GM13976 (cell line): ENCODE measurements at places on chromosomes 11 and 22.

GRCh38 chr22:30305519-30305905 lies 16.2 kb upstream of the CASTOR1 start:
- peak; percentile 74 for DNase-seq

DNA sequence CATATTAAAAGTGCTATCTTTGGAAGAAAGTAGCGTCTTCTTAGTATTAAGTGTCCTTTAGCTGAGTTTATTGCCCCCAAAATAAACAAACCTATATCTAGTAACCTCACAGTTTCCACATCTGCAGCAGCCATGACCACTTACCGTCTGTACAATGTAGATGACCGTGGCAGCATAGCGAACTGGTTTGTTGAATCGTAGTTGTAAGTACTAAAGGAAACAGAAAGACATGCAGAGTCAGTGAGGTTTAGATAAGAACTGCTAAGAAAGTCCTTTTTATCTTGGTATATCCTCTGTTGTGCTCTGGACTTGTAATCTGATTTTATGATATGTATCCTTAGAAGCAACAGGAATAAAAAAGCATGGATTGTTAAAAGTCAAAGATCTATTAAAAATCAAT lies 9.4 kb downstream of the SLC5A12 start:
- no peak for DNase-seq

GRCh38 chr11:89184021-89184420 lies 6.3 kb downstream of the TYR start:
- DNase-seq: no peak

DNA sequence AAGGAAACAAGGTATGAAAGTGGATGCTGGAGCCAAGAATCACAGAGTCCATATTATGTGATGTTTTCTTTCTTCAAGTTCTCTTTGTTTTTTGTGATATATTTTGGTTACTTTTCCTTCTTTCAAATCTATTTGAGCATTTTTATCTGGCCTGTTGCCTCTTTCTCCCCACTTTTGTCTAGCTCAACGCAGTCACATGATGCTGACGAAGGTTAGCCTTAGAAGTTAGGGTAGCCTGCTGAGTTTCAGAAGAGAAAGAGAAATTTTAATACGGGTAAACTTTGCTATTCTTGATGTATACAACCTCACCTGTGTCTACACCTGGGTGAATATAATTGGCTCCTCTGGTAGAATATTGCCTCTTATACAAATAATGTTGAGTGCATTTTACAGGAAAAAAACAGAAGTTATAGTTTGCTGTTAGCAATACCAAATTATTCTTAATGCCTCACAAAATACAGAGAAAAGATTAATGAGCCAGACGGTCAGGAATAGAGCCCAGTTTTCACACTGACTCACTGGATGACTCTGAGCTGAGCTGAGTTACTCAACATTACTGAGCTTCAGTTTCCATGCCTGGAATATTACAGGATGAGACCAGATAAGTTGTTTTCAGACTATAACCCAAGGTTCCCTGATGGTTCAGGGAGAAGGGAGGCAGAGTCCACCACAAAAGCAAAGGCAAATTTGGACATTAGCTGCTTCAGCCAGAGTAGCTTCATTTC lies 161.6 kb upstream of the BDNF start:
- DNase-seq: no peak

GRCh38 chr11:124359566-124359965 lies 24.7 kb downstream of the OR8B2 start:
- DNase-seq: no peak

DNA sequence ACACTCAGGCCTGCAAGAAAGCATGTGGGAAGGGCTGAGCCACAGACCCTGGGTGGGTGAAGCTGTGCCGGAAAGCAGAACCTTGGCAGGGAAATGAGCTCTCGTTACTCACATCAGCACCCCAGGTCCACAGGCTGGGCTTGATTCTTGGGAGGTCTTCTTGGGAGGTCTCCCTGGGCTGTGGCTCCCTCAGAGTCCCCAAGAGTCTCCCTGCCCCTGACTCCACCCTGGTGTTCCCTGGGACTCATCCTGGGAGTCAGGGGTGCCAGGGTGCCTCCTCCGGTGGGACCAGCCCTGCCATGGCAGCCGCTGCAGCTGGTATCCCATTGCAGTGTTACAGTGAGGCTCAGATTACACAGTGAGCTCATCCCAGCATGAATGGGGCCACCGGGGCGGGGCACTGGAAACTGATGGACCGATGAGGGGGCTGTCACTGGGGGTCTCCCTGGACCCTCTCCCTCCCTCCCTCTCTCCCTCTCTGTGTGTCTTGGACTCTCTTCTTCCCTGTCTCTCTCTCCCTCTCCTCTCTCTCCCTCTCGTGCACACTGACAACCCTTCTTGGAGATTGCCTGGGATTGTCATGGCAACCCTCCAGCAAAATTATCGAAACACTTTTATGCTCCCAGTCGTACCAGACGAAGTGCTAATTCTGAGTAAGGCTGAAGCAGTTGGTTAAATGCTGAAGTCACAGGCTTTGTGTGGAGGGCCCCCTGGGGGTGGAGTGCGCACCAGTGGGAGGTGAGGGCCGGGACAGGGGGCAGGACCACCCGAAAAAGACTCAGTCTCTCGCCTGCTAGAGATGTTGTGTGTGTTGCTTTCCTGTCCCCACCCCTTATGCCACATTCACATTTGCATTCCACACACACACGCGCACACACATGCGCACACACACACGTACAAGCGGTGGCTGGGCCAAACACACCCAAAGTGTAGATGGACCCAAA lies 8.6 kb upstream of the C11orf96 start:
- no peak for DNase-seq

DNA sequence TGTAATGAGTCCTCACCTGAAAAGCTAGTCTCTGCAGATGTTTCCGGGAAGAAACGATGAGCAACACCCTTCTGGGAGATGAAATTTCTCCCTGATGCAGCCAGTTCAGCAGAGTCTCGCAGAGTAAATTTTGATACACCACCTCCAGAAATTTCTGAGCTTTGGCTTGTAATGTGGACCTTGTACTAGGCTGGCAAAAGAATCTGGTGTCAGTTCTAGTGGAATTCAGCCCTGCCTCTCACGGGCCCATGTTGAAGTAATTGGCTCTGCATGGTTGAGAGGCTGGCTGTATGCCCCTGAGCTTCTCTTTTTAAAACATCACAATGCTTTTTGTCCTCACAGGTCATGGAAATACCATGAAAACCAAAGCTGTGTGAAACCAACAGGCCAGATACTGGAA lies at the start of gene GLYAT:
GLYAT (minus strand) TSS at position 125 of the 400 bp plus-strand sequence. CDS start 7,447 bp downstream, outside the sequence.
- no peak for DNase-seq

- no peak for DNase-seq
Observed at GRCh38 chr11:121039971-121040613, 16.2 kb downstream of the TBCEL start.

- no peak for DNase-seq
Observed at GRCh38 chr11:69936771-69937170, 117.6 kb upstream of the FGF3 start.

DNA sequence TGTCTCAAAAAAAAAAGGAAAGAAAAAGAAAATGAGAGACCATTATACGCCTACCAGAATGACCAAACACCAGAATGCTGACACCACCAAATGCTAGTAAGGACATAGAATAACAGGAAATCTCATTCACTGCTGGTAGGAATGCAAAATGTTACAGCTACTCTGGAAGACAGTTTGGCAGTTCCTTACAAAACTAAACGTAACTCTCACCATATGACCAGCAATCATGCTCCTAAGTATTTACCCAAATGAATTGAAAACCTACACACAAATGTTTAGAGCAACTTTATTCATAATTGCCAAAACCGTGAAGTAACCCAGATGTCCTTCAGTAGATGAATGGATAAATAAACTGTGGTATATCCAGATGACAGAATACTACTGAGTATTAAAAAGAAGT lies 7.2 kb downstream of the CHKA start:
- DNase-seq: no peak
